AG08395 (cell line): ENCODE measurements at places on chromosomes 7 and 10.

GRCh38 chr10:50603151-50603850 is 20.5 kb downstream of the SGMS1 start:
- no peak for DNase-seq

- no peak for DNase-seq
Observed at GRCh38 chr7:52463341-52463740, 572.1 kb upstream of the POM121L12 start.

DNA sequence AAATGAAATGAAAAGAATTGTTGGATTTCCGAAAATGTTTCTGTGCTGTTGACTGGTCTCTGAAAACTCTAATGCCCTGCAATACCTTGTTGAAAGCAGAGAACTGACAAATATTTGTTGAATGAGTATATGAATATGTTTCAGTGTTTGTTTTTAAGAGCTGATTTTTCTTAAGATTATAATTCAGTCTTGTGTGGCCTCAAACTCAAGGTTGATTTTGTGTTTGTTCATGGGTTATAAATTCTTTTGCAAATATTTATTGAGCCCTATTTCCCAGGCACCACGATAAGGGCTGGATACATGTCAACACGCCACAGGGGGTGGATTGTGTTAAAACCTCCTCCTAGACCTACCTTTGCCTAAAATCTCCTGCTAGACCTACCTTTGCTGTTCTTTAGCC is 203.9 kb upstream of the PLPP4 start:
- no peak for DNase-seq

- no peak for DNase-seq
Observed at GRCh38 chr10:71969929-71970328, 5.7 kb downstream of the CHST3 start.

- DNase-seq, result peak; percentile 88
Observed at GRCh38 chr7:102891693-102892261, 21.0 kb upstream of the LRRC17 start.

DNA sequence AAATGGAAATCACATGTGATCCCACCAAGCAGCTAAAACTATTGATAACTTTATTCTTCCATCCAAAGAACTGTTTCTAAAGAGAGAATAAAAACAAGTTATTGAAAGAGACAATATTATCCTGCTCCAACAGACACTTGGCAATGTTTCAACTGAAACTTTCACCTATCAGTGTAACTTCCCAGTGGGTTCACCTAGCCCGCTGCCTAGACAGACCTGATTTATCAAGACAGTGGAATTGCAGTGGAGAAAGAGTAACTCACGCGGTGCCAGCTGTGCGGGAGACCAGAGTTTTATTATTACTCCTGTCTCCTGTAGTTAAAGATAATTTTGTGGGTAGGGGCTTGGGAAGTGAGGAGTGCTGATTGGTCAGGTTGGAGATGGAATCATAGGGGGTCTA is 199.8 kb downstream of the AHR start:
- no peak for DNase-seq

GRCh38 chr10:3640816-3641215 is 144.2 kb downstream of the KLF6 start:
- DNase-seq, result no peak

DNA sequence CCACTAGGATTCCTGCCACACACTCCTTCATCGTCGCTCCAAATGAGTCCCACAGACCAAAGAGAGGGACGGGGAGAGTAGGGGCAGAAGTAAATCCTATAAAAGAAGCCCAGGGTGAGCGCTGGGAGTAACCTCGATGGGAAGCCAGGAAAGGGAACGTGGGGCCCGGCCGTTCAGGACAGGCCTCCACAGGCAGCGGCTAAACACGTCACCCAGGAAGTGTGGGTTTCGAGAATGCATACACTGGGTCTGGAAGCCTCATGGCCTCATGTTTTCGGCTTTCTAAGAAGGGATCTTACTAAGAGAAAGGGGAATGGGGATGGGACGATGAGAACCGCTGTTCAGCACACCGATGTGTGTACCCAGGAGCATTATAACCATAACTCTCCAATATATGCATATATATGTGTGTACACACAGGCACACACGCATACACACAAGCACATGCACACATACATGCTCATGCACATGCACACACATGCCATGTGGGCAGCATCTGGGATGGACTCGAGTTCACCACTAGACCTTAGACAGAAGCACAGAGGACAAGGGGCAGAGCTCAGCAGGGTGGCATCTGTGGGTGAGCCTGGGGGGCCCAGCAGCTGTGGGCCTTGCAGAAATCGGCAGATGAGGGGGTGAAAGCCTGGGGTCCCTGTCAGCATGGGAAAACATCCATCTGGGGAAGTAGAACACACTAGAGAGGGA is 14.8 kb upstream of the CNPY1 start:
- no peak for DNase-seq

DNA sequence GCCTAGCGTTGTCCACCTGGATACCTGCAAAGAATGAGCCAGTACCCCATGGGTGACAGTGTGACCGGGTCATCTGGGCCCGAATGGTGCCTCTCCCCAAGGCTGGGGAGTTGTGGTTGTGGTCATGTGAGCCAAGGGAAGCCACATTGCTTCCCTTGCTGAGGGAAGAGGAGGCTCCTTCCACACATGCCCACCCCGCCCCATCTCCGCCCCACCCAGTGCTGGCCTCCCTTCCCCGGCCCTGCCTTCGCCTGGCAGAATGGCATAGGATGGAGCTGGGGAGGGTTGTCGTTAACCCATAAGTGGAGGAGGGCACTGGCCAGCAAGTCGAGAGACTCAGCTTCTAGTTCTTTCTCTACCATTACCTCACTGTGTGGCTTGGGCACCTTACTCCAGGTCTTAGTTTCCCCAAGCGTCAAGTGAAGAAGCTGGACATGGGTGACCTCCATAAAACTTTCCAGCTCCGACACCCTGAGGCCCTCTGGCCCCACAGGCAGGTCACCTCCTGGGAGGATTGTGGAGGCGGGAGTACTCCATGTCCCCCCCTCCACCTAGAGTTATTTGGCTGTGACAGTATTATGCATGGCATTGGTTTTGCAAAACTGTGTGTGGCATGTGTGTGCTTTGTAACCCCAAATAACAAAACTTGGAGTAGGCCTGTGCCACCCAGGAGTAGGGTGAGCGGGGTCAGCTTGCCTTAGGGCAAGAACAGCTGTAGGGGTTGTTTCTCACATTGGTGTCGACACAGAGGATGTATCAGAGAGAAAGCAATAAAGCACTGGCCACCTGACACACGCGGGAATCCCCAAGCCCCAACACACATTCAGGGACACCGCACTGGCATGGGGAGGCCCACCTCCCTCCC is 90.5 kb upstream of the MACROH2A2 start:
- DNase-seq, result no peak

- no peak for DNase-seq
Observed at GRCh38 chr7:104366390-104366789, 38.0 kb downstream of the LHFPL3 start.

- DNase-seq, result peak; percentile 94
Observed at GRCh38 chr10:124461642-124462347, at the start of gene LHPP. Gene LHPP, plus strand, starts transcription at chr10:124461823. Its CDS starts 40 bp downstream, at chr10:124461863.

- no peak for DNase-seq
Observed at GRCh38 chr7:134657526-134657925, 10.9 kb downstream of the BPGM start.

GRCh38 chr10:132677096-132677472 is 108.9 kb downstream of the NKX6-2 start:
- DNase-seq, result no peak

DNA sequence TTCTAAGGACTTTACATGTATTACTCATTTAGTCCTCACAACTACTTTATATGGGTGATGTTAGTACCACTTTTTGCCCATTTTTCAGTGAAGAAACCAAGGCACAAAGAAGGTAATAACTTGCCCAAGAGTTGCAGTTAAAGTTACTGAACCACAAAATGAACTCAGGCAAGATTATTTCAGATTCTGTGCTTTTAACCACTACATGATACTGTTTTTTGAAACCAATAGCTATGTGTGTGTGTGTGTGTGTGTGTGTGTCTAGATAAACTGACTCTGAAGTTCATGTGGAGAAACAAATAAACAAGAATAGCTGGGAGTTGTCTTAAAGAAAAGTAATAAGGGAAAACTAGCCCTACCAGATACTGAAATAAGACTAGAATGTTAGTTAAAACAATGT is 60.8 kb upstream of the OIT3 start:
- no peak for DNase-seq

- DNase-seq, result no peak
Observed at GRCh38 chr10:74178042-74178791, 27.2 kb downstream of the ADK start.

DNA sequence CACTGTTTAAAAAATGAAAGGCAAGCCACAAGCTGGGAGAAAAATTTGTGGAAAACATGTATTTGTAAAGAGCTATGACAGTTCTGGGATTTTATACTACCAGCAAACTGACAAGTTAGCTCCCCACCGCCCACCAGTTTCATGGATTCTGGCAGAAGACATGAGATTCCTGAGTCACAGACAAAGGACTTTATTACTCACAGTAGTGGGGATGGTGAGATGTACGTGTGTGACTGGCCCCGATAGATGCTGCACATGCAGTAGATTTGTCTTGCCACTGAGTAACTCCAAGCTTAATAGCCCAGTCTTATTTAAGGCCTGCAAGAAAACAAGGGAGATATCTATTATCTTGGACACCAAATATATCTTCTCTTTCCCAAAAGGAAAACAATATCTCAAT is 281.7 kb downstream of the AHR start:
- peak; percentile 80 for DNase-seq

DNA sequence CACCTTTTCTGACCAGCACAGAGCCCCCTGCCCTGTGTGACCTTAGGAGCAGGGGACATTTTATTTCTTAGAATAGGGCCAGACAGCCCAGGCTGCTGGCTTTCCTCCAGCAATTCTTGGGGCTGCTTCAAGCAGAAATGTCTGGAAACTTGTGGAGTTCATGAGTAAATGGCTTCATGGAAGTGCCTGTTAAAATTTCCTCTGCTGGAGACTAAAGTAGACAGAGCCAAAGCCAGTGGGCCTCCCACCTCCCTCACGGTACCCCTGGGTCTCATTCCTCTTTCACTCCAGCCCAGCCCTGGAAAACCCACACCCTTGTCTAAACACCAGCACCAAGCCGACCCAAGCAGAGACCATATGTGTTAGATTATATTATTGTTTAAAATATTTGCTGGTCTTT is 505.5 kb upstream of the ZMIZ1 start:
- no peak for DNase-seq

GRCh38 chr10:35178331-35178730 is 51.7 kb downstream of the CREM start:
- DNase-seq, result no peak

GRCh38 chr10:44334091-44334490 is 50.8 kb downstream of the CXCL12 start:
- DNase-seq, result no peak

DNA sequence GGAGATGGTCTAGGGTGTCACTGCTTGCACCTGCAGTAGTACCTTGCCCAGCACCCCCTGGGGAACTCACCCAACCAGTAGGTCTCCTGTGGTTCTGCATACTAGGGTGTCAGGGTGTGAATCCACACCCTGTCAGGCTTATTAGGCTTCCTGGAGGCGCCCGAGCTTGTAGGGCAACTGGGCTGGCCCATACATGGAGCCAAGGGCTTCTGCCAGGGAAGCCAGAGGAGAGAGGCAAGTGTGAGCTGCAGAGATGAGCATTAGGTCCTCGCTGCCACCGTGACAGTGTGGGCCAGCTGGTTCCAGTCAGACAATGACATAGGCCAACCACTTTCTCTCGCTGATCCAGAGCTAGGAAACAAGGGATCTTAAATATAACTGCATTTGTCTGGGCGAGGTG is 11.2 kb downstream of the MXI1 start:
- no peak for DNase-seq

DNA sequence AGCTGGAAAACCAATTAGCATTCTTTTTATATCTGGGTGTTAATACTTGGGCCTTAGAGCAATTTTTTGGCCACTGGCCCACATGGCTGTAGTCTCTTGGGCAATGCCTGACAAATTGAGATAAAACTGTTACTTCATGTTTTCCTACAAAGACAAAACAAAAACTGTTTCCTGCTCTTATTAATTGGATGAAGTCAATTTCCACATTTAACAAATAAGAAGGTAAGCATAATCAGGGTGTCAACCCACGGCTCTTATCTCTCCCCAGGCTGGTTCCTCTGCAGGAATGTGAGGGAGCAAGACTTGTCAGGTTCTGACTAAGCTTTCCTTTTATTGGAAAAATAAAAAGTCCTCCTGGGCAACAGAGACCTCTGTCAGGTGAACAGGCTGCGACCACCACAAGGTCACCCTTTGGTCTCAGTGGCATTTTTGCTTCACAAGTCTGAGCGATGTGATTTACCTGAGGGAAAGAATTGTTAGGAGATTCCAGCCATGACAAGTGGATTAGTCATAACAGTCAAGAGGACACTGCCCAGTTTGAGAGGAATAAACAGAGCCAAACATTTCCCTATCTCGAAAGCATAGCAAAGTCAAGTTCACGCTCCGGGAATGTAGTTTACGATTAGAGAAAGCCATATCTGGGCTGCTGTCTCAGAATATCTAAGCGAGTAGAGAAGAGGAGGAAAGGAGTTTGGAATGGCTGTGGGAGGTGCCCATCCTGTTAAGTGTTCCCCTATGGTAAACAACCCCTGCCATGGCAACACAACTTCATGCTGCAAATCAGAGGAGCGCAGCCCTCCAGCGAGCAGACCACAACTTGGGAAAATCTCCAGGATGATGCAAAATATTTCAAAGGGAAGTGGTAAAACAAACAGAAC is 144.4 kb downstream of the TES start:
- DNase-seq, result peak; percentile 94

DNA sequence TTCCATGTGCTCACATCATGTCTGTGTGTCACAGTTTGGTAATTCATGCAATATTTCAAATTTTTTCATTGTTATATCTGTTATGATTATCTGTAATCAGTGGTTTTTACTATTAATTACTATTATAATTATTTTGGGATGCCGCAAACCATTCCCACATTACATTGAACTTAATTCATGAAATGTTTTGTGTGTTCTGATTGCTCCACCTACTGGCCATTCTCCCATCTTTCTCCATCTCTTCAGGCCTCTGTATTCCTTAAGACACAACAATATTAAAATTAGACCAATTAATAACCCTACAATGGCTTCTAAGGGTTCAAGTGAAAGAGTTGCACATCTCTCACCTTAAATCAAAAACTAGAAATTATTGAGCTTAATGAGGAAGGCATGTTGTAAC is 398.5 kb downstream of the PCDH15 start:
- DNase-seq, result no peak

GRCh38 chr10:45447416-45447815 is 73.4 kb downstream of the ALOX5 start:
- DNase-seq, result no peak

DNA sequence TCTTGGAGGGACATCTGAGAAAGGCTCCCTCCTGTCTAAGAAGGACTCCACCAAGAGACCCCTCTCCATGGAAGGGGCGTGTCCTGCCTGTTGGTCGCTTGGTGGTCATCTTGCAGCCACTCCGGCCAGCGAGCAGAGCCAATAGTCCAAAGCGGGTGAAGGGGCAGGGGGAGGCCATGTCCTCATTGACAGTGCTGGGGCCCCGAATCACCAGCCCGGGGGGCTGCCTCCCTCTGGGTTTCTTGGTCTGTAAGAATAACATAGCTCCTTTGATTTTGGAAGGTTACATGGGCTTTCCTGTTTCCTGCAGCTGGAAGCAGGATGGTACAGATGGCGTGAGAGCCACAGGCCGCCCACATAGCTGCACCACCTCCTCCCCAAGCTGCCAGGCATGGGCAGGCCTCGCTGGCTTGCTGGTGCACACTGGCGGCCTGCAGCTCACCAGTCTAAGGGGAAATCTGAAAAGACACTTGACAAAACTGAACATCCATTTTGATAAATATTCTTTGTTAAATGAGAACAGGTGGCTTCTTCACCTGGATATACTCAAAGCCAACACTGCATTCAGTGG is 105.8 kb downstream of the ARHGAP22 start:
- no peak for DNase-seq
